ENCODE measurements at places on chromosomes 1 and 21. TPM values are rescaled to one million over a fixed set of nuclear protein-coding genes. Genes with fewer than 3 reads are reported as not detected.

- peak; percentile 15 for DNase-seq
- peak overlapping the region; percentile 71 for H3K27ac ChIP-seq
Measured at GRCh38 chr21:46393451-46393940, 65.2 kb upstream of the DIP2A start.

SKI gene
- total RNA-seq: 9.6 TPM

DNA sequence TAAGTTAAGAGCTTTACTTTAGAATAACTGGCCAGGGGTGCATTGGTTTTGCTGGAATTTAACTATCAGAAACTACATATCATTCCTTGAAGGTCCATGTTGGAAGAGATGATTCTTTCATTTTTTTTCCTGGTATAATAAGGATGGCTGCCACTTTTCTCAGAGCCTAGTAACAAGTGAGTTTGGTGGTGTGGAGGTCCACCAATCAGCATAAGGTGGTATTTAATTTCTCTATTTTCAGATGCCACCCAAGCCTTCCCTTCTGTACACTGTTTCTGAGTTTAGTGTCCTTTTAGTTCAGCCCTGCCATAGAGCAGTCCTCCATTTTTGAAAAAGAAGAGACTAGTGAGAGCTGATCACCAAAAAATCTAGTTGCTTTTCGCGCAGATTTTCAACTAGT is 386.3 kb downstream of the USP25 start:
- no peaks in the 10 kb centered on the region for H3K27me3 ChIP-seq
- no peaks in the 10 kb centered on the region for H3K36me3 ChIP-seq
- H3K4me3 ChIP-seq: no peak overlapping the region
- no peaks in the 10 kb centered on the region for H3K4me1 ChIP-seq

- H3K4me3 ChIP-seq: no peak overlapping the region
- no peaks in the 10 kb centered on the region for H3K27me3 ChIP-seq
- H3K36me3 ChIP-seq: no peaks in the 10 kb centered on the region
- H3K27ac ChIP-seq: no peak overlapping the region
Measured at GRCh38 chr1:183622884-183623785, 12.4 kb downstream of the ARPC5 start.

NR1I3 gene
- total RNA-seq: 0.95 TPM

- no peak overlapping the region for H3K4me3 ChIP-seq
- peaks cover 47% of the 10 kb centered on the region for H3K4me1 ChIP-seq
- no peak for DNase-seq
Measured at GRCh38 chr1:54357967-54358366, 48.2 kb downstream of the SSBP3 start.

DNA sequence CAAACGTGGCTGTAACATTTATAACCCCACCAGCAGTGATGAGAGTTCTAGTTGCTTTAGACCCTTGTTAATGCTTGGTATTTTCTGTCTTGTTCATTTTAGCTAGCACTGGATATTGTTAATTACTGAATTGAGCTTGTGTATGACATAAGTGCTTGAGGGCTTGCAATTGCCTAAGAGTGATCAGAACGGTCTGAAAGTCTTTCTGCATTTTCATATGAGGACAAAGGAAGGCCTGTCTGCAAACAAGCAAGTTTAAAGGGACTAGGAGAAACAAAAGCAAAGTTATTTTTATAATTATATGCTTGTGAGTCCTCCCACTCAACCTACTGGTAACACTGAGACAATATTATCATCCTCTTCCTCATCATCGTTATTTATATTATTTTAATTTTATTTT is 305.5 kb upstream of the DUSP10 start:
- H3K4me3 ChIP-seq: no peak overlapping the region
- H3K4me1 ChIP-seq: no peaks in the 10 kb centered on the region
- H3K27ac ChIP-seq: no peak overlapping the region
- H3K27me3 ChIP-seq: 0 out of 3 replicates have a peak, but pooled peaks cover 5% of the 10 kb centered on the region

DNA sequence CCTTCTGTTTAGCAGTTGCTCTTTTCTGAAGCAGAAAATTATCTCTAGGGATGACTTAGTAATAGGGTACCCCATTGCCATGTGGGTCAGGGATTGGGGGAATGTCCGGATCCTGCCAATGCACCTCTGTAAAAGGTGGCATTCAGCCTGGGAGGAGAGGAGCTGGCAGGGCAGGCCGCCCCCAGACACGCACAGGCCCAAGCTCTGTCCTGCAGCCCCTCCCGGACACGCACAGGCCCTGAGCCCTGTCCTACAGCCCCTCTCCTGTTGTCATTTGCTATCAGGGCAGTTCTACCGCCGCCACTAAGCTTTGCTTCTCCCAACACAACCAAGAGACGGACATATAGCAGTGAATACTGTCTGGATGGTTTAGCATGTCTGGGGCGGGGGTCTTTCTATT is 219.1 kb downstream of the SDCCAG8 start:
- H3K4me3 ChIP-seq: no peak overlapping the region
- no peak for DNase-seq
- H3K36me3 ChIP-seq: no peaks in the 10 kb centered on the region
- no peaks in the 10 kb centered on the region for H3K4me1 ChIP-seq
- H3K27me3 ChIP-seq: no peaks in the 10 kb centered on the region

DNA sequence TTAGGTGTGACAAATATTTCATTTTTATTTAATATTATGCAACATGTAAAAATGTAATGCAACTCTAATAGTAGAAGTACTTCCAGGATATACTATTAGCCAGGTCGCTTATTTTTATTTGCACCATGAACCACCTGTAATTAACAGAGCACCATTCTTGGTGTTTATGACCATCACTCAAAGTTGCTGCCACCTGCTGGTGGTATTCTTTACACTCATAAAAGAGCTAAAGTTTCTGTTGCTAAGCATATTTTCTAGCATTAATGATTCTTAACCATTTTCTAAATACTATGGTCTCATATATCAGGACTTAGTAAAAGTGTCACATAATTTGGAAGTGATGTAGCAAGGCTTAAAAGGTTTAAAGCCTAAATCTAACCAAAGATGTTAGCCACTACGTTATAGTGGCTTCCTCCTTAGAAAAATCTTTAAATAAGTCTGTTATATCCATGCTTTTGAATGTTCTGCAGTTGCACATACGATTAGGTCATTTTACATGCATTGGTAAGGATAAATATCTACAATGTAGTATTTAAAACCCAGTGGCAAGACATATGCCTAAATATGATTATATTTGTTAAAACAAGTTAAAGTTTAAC is 244.5 kb downstream of the NEGR1 start:
- H3K27me3 ChIP-seq: no peaks in the 10 kb centered on the region
- no peaks in the 10 kb centered on the region for H3K4me1 ChIP-seq
- H3K4me3 ChIP-seq: no peak overlapping the region
- DNase-seq: peak; percentile 25
- H3K36me3 ChIP-seq: no peaks in the 10 kb centered on the region

PHTF1 gene
- total RNA-seq: 15.3 TPM

- no peaks in the 10 kb centered on the region for H3K4me1 ChIP-seq
- no peaks in the 10 kb centered on the region for H3K27me3 ChIP-seq
- H3K4me3 ChIP-seq: no peak overlapping the region
Measured at GRCh38 chr21:16124378-16125138, 394.8 kb downstream of the USP25 start.

GRCh38 chr1:81654657-81655056 is 146.1 kb upstream of the ADGRL2 start:
- no peak for DNase-seq
- H3K4me3 ChIP-seq: no peak overlapping the region
- no peaks in the 10 kb centered on the region for H3K27me3 ChIP-seq
- no peaks in the 10 kb centered on the region for H3K36me3 ChIP-seq
- H3K27ac ChIP-seq: no peak overlapping the region

- H3K4me1 ChIP-seq: peaks cover 34% of the 10 kb centered on the region
- no peaks in the 10 kb centered on the region for H3K27me3 ChIP-seq
- peaks cover 3% of the 10 kb centered on the region for H3K36me3 ChIP-seq
- DNase-seq: no peak
Measured at GRCh38 chr1:231338270-231339128, at the start of gene SPRTN. Gene SPRTN, plus strand, starts transcription at chr1:231338293. Its CDS starts 91 bp downstream, at chr1:231338384.

DNA sequence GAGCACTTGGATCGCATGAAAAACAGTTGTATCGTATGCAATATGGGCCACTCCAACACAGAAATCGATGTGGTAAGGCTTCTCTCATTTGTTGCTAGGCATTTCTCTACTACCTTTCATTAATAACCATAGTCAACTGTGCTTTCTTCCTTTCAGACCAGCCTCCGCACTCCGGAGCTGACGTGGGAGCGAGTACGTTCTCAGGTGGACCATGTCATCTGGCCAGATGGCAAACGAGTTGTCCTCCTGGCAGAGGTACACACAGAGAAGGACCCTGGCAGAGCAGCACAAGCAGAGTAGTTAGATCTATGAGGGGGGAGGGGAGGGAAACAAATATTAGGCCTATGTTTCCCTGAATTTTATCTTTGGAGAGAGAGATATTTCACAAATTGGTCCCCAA is 16.0 kb upstream of the STRIP1 start:
- no peaks in the 10 kb centered on the region for H3K27me3 ChIP-seq
- no peak overlapping the region for H3K27ac ChIP-seq
- no peak overlapping the region for H3K4me3 ChIP-seq

PCSK9 gene
- 31.2 TPM for total RNA-seq

HUNK gene
- total RNA-seq: 1.9 TPM

- no peak overlapping the region for H3K27ac ChIP-seq
- no peaks in the 10 kb centered on the region for H3K36me3 ChIP-seq
- DNase-seq: no peak
- H3K27me3 ChIP-seq: no peaks in the 10 kb centered on the region
- H3K4me3 ChIP-seq: no peak overlapping the region
Measured at GRCh38 chr21:18023157-18023556, 204.0 kb upstream of the C21orf91 start.

- no peaks in the 10 kb centered on the region for H3K36me3 ChIP-seq
- no peak for DNase-seq
- no peaks in the 10 kb centered on the region for H3K27me3 ChIP-seq
- H3K27ac ChIP-seq: no peak overlapping the region
Measured at GRCh38 chr1:154463512-154463990, 38.5 kb upstream of the TDRD10 start.

DNA sequence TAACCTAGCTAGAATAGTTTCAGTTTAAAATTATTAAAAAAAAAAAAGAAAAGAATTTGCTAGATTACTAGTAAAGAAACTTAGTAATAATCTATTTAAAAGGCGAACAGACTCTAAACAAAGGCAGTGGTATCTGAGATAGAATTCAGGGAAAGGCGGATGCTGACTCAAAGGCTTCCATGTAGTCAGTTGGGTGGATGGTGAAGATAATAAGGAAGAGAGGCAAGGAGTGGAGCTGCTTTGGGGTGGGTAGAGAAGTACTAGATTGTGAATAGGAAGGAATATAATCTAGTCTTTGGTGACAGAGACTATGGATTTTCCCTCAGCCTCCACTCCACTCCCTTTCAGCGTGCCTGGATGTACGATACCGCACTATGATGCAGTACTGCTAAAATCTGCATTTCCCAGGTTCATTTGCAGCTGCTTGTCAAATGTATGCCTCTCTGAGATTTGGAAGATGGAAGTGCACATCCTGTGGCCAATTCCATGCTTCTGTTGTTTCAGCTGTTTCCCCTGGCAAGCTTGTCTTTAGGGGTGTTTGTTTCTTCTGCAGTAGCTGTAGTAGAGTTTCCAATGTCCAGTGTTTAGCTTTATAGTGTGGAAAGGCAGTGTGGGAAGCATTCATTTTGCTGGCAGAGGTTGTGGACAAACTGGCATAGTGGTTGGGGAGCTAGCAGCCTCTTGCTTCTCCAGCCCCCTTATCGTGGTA is 184.6 kb upstream of the NRIP1 start:
- peaks cover 4% of the 10 kb centered on the region for H3K4me1 ChIP-seq
- no peaks in the 10 kb centered on the region for H3K27me3 ChIP-seq
- no peaks in the 10 kb centered on the region for H3K36me3 ChIP-seq
- H3K4me3 ChIP-seq: no peak overlapping the region
- no peak for DNase-seq

GRCh38 chr1:76680651-76681050 is 186.6 kb upstream of the ST6GALNAC5 start:
- no peak for DNase-seq
- H3K27ac ChIP-seq: no peak overlapping the region
- H3K4me1 ChIP-seq: no peaks in the 10 kb centered on the region
- H3K36me3 ChIP-seq: no peaks in the 10 kb centered on the region

DNA sequence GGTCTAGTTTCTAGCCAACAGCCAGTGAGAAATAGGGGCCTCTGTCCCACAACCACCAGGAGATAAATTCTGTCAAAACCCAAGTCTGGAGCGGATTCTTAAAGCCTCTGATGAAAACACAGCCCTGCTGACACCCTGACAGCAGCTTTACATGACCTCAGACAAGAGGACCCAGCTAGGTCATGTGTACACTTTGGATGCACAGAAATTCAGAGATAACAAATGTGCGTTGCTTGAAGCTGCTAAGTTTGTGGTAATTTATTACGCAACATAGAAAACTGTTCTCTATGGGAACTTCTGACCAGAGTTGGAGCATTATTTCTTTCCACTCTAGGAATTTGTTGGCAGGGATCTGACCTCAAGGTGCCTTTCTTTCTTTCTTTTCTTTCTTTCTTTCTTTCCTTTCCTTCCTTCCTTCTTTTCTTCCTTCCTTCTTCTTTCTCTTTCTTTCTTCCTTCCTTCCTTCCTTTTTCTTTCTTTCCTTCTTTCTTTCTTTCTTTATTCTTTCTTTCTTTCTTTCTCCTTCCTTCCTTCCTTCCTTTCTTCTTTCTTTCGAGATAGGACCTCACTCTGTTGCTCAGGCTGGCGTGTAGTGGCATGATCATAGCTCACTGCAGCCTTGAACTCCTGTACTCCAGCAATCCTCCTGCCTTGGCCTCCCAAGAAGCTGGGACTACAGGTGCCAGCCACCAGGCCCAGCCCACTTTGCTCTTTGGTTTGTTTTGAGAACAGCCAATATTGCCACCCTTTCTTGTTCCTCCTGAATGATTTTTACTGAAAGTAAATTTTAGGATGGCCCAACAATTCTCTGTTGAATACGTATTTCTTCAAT is 14.9 kb upstream of the HMGCS2 start:
- H3K27me3 ChIP-seq: no peaks in the 10 kb centered on the region
- no peak overlapping the region for H3K27ac ChIP-seq
- peak; percentile 46 for DNase-seq
- no peak overlapping the region for H3K4me3 ChIP-seq

GRCh38 chr1:118291661-118292060 is 106.6 kb upstream of the SPAG17 start:
- DNase-seq: no peak
- no peak overlapping the region for H3K4me3 ChIP-seq
- H3K36me3 ChIP-seq: no peaks in the 10 kb centered on the region
- no peak overlapping the region for H3K27ac ChIP-seq
- H3K4me1 ChIP-seq: no peaks in the 10 kb centered on the region

LCE1A gene
- not detected for total RNA-seq

GRCh38 chr1:151864411-151864810 is 10.9 kb upstream of the THEM5 start:
- DNase-seq: no peak
- no peaks in the 10 kb centered on the region for H3K27me3 ChIP-seq
- no peak overlapping the region for H3K4me3 ChIP-seq
- H3K27ac ChIP-seq: no peak overlapping the region
- no peaks in the 10 kb centered on the region for H3K36me3 ChIP-seq

GRCh38 chr1:245651093-245651492 is 496.3 kb downstream of the KIF26B start:
- no peaks in the 10 kb centered on the region for H3K36me3 ChIP-seq
- H3K27me3 ChIP-seq: no peaks in the 10 kb centered on the region
- no peak overlapping the region for H3K27ac ChIP-seq
- H3K4me3 ChIP-seq: no peak overlapping the region
- peaks cover 11% of the 10 kb centered on the region for H3K4me1 ChIP-seq

FAM151A gene
- 1.5 TPM for total RNA-seq
